NCI-H526 treated with DMSO at 0.1 percent for 48 hours (cell line): ENCODE measurements at places on chromosomes 5 and 9.

- DNase-seq: peak; percentile 37
Measured at GRCh38 chr5:72107901-72108201, 576 bp downstream of the MAP1B start.

GRCh38 chr5:80083101-80083890 is 48.1 kb downstream of the THBS4 start:
- peak; percentile 56 for DNase-seq

GRCh38 chr5:16552666-16553343 is 64.0 kb downstream of the RETREG1 start:
- DNase-seq: no peak

DNA sequence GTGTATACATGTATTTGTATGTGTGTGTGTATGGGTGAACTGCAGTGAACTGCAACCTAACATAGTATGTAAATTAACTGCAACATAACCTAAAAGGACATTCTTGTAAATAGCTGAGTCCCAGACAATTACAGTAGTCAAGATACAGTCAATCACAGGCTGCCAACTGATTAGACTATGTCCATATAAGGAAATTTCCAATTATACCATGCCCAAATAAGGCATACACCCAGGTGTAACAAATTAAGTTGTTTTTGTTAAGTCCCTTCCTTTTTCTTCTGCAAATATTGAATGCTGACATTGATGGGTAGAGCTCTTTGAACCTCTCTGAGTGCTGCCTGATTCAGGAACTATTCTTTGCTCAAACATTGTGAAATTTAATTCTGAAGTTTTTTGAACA is 594.6 kb upstream of the FAM174A start:
- DNase-seq: no peak

GRCh38 chr5:76546497-76547102 is 76.6 kb downstream of the F2RL2 start:
- no peak for DNase-seq

GRCh38 chr9:137108608-137109249 is 5.8 kb downstream of the DPP7 start:
- no peak for DNase-seq

GRCh38 chr5:56910210-56910965 is 992 bp downstream of the SETD9 start:
- DNase-seq: peak; percentile 30

GRCh38 chr9:36789886-36790285 is 217.2 kb downstream of the MELK start:
- DNase-seq: no peak

GRCh38 chr5:73151766-73152410 is 21.1 kb upstream of the TMEM174 start:
- no peak for DNase-seq

- no peak for DNase-seq
Measured at GRCh38 chr9:131117121-131117761, 8.1 kb upstream of the NUP214 start.

DNA sequence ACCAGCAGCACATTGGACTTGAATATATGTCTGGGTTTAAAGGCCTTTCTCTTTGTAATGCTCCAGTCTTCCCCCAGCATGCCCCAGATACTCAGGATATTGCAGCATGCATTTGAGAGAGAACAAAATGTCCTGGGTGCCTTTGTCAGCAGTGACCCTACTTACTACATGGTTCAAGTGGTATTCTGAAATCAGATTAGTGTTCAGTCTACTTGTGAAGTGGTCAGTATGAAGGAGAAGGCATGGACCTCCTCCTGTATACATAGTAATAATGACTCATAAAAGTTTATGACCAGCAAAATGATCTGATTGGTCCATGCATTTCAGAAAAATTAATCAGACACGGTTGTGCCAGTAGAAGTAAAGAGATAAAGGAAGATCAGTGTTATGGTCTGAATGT is 25.4 kb downstream of the GPR21 start:
- DNase-seq: no peak

DNA sequence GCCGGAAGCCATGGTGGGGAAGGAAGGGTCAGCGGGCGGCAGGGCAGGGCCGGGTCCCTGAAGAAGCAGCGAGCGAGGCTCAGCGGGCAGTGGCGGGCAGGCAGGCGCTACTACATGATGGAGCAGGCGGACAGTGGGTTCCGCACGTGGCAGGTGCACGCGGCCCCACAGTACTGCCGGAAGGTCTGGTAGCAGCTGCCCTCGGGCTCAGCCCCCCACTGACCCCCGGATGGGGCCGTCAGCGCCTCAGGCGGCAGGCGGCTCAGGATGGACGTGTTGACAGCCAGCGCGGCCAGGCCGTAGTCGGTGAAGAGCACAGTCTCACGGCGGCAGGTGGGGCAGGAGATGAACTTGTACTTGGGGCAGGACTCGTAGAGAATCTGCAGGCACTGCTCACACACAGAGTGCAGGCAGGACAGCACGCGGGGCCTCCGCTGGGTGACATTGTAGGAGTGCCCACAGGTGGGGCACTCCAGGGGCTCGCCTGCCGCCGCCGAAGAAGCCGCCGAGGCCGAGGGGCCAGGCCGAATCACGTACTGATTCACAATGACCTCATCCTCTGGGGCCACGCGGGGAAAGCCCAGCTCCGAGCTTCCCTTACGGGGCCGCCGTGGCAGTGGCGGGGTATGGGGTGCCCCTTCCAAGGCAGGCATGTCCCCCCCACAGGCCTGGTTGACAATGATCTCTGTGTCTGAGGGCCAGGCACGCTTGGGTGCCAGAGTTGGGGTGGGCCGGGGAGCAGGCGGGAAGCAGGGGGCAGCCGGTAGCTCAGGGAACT is 1.5 kb downstream of the RNF208 start:
- no peak for DNase-seq

DNA sequence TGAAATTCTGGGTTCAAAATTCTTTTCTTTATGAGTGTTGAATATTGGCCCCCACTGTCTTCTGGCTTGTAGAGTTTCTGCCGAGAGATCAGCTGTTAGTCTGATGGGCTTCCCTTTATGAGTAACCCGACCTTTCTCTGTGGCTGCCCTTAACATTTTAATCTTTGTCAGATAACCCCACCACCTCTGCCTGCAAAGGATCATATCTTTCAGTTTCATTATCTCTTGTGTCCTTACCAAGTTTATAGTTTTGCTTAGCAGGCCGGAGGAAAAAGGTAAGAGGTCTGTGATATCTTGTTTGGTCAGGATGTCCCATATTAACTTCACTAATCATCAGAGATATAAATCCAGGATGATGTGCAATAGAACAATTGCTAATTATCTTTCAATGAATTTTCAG is 970.2 kb upstream of the TYRP1 start:
- no peak for DNase-seq

DNA sequence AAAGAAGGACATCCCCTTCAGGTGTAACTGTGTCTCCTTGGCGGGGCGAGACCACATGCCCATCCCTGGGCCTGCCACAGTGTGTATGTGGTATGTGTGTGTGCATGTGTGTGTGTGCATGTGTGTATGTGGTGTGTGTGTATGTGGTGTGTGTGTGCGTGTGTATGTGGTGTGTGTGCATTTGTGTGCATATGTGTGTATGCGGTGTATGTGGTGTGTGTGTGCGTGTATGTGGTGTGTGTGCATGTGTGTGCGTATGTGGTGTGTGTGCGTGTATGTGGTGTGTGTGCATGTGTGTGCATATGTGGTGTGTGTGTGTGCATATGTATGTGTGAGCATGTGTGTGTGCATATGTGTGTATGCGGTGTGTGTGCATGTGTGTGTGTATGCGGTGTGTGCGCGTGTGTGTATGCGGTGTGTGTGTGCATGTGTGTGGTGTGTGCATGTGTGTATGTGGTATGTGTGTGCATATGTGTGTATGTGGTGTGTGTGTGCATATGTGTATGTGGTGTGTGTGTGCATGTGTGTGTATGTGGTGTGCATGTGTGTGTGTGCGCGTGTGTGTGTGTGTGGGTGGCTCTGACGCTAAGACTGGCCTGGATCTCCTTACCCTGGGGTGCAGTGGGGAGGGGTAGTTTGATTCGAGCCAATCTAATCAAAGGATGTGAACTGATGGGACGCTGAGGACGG is 107.9 kb upstream of the RAPGEF1 start:
- DNase-seq: no peak

- DNase-seq: no peak
Measured at GRCh38 chr5:176466245-176466871, 18.2 kb downstream of the FAF2 start.

DNA sequence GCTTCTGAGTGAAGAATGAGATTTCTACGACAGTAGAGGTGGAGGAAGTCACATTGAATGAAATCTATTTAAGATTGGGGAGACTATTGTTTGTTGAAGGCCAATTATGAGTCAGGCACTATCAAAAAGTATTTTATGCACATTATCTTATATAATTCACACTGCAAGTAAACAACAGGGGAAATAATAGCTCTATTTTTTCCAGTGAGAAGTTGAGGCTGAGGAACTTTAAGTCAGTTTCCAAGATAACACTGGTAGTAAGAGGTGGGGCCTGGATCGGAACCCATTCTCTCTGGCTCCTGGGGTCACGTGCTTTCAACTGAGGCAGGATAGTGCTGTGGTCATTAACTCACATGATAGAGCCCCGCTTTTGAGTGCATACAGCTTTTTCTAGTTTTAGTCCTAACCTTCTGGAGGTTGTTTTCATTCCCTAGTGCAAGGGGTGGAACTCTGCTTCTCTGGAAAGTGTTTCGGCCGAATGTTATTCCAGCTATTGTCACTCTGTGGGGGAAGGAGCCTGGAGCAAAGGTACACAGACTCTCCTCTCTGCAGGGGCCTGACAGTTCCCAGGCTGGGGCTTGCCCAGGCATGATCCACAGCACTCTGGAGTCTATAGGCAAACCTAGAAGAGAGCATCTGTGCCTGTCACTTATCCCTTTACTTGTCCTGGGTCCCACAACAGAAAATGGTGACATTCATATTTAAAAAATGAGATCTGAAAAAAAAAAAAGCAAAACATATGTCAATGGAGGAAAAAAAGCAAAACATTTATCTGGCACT is 352.4 kb upstream of the ACTBL2 start:
- no peak for DNase-seq

DNA sequence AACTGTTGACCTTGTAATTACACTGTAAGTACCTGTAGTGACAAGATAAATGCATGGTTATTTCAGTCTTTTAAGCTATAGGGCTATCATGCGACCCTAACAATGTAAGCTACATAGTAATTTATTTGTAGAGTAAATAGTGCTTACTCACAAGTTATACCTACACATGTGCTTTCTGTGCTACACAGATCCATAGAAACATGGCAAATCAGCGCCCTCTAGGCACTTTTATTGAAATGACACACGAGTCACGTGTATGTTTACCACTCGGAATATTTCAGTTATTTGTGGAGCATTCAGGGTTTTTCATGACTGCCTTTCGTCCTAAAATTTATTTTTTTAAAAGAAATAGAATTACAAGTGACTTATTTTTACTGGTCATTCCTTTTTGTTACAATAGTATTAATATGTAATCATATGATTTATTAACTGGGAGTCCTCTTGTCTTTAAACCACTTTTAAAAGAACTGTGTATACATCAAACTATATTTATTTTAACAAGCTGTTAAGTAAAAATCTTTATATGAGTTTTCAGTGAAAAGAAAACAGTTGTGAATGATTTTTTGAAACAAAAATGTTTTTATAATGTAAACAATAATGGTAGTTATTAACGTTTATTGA is 1242.3 kb upstream of the WWC1 start:
- peak; percentile 10 for DNase-seq

- DNase-seq: no peak
Measured at GRCh38 chr9:108786901-108787689, 68.7 kb downstream of the ACTL7B start.

DNA sequence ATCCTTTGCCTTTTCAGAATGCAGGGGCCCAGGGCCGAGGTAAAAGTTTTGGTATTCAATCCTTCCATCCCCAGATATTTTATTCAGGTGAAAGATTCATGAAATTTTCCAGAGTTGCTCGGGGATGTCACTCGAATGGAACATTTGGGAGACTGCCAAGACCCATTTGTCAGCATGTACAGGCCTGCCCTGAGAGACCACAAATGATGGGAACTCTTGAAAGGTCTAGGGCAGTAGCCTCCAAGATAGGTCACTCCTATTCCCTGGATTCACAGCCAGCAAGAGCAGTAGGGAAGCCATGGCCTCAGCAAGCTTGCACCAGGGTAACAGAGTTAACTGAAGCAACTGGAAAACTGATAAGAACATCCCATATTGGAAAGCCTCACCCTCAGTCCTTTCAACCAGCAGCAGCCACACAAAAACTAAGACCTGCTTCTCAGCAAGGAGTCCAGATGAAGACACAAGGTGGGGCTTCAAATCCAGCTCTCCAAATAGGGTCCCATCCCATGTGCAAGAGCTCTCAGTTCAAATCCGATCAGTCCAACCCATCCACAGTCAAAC is 12.5 kb downstream of the CARD6 start:
- no peak for DNase-seq

DNA sequence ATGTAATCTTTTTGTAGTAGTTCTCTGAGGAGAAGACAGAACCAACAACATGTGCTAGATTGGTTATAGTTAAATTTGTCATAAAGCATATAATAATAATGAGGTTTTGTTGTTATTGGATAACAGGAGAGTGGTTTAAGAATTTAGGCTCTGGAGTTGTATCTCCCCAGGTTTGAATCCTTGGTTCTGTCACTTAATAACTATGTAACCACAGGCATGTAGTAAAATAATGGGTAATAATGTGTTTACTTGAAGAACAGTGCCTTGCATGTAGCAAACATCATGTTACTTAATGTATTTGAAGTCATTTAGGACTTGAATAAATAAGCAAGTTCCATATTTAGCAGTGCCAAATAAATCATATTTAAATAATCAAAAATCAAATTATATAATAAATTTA is 55.8 kb downstream of the NSD1 start:
- no peak for DNase-seq

DNA sequence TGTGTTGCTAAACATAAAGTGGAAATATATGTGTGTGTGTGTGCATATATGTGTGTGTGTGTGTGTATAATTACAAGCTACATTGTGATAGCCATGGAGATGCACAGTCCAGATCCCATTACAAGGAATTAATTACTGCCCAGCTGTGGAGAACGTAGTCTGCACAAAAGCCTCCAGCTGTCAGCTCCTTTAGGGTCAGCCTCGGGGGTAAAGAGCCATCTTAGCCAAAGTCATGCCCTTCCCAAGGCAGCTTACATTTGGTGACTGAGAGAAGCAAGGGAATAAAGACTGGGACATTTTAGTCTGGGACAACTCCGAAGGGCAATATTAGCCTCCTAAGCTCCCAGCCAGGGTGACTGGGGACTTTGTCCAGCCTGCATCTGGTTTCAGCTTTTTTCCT is 21.9 kb upstream of the FOCAD start:
- DNase-seq: no peak

DNA sequence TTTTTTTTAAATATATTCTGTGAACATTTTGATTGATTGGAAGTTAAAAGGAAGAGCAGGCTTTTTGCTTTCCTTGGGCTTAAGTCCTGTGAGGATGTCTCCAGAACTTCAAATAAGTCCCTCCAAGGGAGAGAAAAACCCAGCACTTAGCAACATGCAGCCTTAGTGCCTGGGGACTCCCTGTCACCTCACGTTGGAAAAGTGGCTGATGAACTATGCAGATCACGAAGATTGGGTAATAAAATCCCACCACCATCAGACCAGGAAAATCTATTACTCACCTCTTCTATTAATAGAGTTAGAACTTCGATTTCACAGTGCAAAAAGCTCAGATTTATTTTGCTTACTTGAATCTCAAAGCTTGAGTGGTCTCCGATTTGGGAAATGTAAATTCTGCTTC is 507.0 kb downstream of the MAT2B start:
- DNase-seq: no peak

- no peak for DNase-seq
Measured at GRCh38 chr5:25970906-25971489, 1067.4 kb downstream of the CDH9 start.

GRCh38 chr9:122091682-122092592 is 1.2 kb downstream of the TTLL11 start:
- no peak for DNase-seq
